DMS79 treated with DMSO at 0.1 percent for 48 hours (cell line): ENCODE measurements at places on chromosomes 2 and 18.

- DNase-seq = no peak
Measured at GRCh38 chr18:74866577-74866976, 268.9 kb downstream of the ZNF407 start.

GRCh38 chr18:51171625-51172259 lies 25.7 kb downstream of the MEX3C start:
- no peak for DNase-seq

DNA sequence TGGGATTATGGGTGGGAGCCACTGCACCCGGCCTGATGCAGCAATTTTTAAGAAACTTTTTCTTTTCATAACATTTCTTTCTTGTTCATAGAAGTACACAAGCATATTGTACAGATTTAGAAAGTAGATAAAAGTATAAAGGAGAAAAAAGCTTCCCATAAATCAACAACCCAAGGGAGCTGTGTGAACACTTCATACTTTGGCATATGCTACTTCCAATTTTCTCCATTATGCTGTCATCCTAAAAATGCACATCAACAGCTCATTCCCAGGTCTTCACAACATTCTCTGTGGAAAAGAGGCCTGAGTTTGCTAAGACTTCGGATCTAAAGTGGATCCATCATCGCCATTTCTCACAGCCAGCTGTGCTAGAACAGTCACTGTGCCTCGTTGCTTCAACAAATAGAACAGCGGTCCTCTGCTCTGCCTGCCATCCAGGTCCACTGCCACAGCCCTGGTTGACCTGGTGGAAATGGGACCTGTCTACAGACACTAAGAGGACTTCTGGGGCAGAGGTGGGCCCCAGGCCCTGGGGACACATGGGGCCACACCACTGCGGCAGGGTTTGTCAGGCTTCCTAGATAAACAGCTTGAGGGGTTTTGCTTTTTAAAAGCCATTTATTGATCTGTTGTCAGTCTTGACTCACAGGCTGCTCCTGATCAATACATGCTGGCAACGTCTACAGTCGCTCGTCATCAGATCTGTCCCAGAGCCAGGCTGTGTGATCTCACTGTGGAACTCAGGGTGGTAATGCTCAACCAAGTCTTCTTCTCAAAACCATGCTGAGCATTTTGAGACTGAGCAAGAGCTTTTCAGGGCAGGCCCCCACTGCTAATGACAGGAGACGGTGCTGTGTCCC lies 72.7 kb upstream of the MGAT4A start:
- DNase-seq = no peak

DNA sequence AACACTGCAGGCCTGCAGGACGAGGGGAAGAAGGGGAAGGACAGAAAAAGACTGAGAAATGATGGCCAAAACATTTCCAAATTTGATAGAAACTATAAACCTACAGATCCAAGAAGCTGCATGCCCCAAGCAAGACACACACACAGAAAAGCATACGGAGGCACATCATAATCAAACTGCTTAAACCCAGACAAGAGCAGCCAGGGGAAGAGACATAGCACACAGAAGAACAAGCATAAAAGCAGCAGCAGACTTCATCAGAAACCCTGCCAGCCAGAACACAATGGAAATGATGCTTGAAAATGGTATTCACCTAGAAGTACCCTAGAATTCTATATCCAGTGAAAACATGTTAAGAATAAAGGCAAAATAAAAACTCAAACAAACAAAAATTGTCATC lies 57.2 kb upstream of the RNU4ATAC start:
- peak; percentile 10 for DNase-seq

DNA sequence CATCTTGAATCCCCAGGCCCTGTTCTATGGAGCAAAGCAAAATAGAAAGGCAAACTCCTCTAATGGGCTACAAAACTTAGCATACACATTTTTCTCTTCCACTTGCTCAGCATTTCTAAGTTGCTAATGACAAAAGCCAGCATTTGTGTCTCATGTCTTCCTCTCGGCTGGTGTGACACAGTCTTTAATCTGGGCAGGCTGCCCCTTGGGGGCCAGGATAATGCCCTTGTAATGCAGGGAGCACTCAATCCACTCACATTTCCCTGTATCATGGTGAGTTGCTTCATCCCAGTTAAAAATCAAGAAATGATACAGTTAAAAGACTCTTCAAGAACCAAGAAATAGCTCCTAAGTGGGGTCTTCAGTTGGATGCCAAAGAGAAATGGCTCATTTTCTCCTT lies 109.1 kb upstream of the FBXO11 start:
- peak; percentile 87 for DNase-seq

- DNase-seq = no peak
Measured at GRCh38 chr18:70382992-70383717, 94.3 kb downstream of the SOCS6 start.
